ENCODE measurements at places on chromosomes 1 and 21. TPM values are rescaled to one million over a fixed set of nuclear protein-coding genes. Genes with fewer than 3 reads are reported as not detected.

IFNLR1 gene
- total RNA-seq, result 4.2 TPM

RIPPLY3 gene
- 2.6 TPM for total RNA-seq

HPCA gene
- total RNA-seq, result 0.35 TPM

SLC66A1 gene
- 19.7 TPM for total RNA-seq

GPR157 gene
- 3.9 TPM for total RNA-seq

RSBN1 gene
- total RNA-seq, result 29.9 TPM

WDR64 gene
- not detected for total RNA-seq

POGK gene
- 31.4 TPM for total RNA-seq

KRTAP26-1 gene
- total RNA-seq, result not detected

IQCC gene
- total RNA-seq, result 3.5 TPM

LCE2C gene
- not detected for total RNA-seq

FCAMR gene
- total RNA-seq, result not detected

TFF2 gene
- total RNA-seq, result not detected

CTH gene
- 35.9 TPM for total RNA-seq

NGF gene
- not detected for total RNA-seq

C1orf185 gene
- not detected for total RNA-seq

ANKRD45 gene
- total RNA-seq, result 1.5 TPM

GPR25 gene
- total RNA-seq, result not detected

CD1E gene
- total RNA-seq, result not detected

MMP23B gene
- total RNA-seq, result 15.8 TPM

PRXL2B gene
- 35.1 TPM for total RNA-seq

TXNIP gene
- 29.1 TPM for total RNA-seq

LAX1 gene
- total RNA-seq, result not detected

All from GM23338 (cell line).